Ammon's horn (tissue), 1 donor: ENCODE measurements at places on chromosomes 3 and 15.

- no peak for DNase-seq
Observed at GRCh38 chr3:24508423-24508839, 13.8 kb upstream of the THRB start.

GRCh38 chr3:174857301-174857700, 1.8 kb upstream of the NAALADL2 start:
- no peak for DNase-seq

GRCh38 chr15:92020804-92021203, 167.3 kb downstream of the SLCO3A1 start:
- no peak for DNase-seq

DNA sequence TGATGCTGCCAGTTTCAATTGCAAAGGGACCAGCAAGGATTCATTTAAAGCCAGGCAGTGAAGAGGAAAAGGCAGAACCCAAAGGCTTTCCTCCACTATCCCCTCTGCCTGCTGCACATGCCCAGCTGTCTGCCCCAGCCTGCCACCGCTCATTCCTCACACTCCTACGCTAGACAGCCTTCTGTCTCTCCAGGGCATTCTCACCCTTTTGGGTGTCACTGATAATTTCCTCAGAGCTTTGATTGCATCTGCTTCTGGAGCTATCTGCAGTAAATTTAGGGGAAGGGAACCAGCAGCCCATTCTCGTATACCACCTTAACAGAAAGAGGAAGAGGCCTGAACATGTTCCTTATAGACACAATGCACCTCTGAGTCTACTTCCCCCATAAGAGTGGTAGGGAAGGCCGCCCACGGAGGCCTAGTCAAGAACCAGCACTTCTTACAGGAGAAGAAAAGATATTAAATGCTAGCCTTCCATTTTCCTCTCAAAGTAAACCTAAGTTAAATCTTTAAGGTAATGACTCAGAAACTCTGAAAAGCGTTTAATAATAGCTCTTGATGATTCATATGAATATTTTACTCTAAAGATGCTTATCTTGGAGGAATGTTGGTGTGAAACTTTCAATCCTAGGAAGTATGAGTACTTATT, 20.9 kb downstream of the NUDT16 start:
- DNase-seq = peak; percentile 56

GRCh38 chr3:111862415-111862814, 3.4 kb downstream of the PHLDB2 start:
- DNase-seq = no peak

- peak; percentile 28 for DNase-seq
Observed at GRCh38 chr3:153463895-153464294, 301.9 kb downstream of the RAP2B start.

DNA sequence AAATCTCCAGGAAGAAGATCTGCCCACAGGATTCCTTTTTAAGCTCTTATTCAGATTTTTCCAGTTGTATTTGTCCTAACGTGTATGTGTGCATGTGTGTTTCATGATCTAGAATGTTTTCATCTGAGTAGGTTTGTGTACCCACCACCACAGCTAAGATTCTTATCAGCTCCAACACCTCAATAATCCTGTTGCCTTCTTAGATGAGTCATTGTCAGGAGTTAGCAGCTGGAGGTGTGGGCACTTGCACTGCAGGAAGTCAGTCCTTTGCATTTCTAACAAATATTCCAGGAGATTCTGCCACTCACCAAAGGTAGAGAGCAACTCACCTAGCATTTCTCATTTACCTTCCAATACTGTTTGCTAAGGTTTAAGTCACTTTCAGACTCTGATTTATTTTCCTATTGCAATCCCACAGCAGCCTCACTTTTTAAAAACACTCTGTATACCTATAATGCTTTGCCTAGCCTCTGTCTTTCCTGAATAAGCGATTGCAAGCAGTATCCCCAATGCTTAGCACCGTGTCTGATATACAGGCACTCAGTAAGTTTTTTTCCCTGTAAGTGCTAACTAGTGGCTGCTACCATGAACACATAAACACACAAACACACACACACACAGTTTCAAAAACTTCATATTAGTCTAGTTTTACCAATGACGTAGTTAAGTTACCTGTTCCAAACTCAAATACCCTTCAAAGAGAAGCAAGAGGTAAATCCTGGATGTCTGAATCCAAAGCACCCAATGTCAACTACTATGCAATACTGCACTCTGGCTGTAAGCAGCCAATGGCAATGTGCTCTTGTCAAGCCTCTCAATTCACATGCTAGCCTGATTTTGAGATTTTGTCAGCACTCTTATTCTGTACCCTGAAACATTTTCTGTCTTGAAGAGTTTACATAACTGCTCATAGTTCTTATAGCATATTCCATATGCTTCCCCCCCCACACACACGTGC, 713.5 kb upstream of the LMCD1 start:
- DNase-seq = peak; percentile 5

GRCh38 chr3:100169201-100169920, 55.1 kb upstream of the FILIP1L start:
- no peak for DNase-seq

DNA sequence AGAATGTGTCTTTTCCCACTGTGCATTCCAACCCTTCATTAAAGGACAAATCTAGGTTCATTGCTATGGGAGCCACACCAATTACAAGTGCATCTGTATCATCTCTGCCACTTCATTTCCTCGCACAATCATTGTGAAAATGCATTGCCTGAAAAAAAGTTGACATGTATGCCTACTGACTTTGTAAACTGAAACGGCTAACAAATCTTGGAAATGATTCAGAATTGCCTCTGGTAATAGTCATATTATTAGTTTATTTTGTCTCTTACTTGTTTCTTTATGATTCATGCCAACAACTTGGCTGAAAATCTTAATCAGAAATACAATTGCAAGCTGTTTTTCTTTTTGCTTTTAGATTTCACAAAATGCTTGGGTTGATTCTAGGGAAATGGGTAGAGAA, 497.1 kb downstream of the ZIC1 start:
- no peak for DNase-seq
